EH (cell line): ENCODE measurements at places on chromosomes 6 and 20.
A peak's percentile ranks its signal among the peaks of the same experiment; 100 is the strongest.

DNA sequence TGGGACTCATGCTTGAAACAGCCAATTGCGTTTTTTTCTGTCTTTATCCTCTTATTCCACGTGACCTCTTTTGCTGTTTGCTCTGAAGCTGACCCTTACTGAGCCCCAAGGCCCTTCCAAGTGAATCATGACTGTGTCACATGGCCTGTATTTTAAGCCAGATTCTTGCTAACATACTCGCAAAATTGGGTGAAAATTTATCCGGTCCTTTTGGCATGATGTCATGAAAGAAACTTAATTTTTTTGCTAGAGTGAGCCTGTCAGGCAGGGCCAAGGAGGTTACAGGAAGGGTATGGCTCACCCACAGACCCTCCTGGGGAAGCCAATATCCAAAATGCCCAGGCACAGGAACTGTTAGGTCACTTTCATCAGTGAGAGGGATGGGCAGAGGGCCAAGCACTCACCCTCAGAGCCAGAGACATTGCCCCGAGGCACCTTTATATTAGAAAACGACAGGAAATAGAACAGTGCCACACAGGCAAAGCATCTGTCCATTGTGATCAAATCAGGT, 296.7 kb downstream of the CDH26 start:
- peak; percentile 88 for DNase-seq

GRCh38 chr20:59482351-59483187, 121.8 kb upstream of the PHACTR3 start:
- DNase-seq, result no peak

GRCh38 chr6:55833284-55833683, 42.1 kb downstream of the BMP5 start:
- DNase-seq, result no peak

DNA sequence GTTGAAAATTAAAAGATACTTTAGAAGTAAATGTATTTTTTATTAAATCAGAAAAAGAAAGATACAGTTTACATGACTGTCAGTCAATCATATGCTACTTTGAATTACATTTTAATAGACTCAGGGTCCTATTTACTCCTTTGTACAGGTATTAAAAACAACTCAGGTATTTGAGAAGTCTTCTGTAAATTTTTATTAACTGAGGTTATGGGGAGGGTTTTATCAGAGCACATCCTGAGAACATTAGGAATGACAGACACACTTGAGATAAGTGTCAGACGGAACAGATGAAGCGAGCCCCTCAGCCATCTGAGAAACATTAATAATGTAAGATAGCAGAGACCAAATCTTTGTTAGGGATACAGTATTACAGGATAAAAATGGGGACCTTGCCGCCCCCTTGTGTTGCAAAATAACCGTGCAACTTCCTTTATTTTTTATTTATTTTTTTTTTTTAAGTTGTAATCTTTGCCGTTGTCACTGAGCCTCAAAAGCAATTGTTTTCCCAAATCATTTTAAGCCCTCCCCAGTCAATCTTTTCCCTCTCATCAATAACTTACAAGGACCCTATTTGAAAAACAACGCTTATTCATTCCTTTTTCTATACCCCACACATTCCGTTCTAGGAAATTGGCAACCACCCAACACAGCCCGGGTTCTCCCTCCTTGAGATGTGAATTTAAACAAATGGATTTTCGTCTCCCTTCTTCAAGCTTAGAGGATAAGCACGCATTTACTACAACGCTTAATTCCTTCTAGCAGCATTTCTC, 126.7 kb downstream of the BCAS1 start:
- peak; percentile 54 for DNase-seq

DNA sequence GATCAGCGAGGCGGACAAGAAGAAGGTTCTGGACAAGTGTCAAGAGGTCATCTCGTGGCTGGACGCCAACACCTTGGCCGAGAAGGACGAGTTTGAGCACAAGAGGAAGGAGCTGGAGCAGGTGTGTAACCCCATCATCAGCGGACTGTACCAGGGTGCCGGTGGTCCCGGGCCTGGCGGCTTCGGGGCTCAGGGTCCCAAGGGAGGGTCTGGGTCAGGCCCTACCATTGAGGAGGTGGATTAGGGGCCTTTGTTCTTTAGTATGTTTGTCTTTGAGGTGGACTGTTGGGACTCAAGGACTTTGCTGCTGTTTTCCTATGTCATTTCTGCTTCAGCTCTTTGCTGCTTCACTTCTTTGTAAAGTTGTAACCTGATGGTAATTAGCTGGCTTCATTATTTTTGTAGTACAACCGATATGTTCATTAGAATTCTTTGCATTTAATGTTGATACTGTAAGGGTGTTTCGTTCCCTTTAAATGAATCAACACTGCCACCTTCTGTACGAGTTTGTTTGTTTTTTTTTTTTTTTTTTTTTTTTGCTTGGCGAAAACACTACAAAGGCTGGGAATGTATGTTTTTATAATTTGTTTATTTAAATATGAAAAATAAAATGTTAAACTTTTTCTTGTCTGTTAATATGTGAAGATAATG, 2.2 kb downstream of the HSPA1B start:
- DNase-seq, result peak; percentile 65

- DNase-seq, result no peak
These were observed at the start of gene PRL for GRCh38 chr6:22296936-22297335. Gene PRL (minus strand): TSS chr6:22297036. CDS start chr6:22296982, 54 bp downstream.

- peak; percentile 56 for DNase-seq
These were observed 1.8 kb upstream of the KCNQ5 start for GRCh38 chr6:72619883-72620696.

DNA sequence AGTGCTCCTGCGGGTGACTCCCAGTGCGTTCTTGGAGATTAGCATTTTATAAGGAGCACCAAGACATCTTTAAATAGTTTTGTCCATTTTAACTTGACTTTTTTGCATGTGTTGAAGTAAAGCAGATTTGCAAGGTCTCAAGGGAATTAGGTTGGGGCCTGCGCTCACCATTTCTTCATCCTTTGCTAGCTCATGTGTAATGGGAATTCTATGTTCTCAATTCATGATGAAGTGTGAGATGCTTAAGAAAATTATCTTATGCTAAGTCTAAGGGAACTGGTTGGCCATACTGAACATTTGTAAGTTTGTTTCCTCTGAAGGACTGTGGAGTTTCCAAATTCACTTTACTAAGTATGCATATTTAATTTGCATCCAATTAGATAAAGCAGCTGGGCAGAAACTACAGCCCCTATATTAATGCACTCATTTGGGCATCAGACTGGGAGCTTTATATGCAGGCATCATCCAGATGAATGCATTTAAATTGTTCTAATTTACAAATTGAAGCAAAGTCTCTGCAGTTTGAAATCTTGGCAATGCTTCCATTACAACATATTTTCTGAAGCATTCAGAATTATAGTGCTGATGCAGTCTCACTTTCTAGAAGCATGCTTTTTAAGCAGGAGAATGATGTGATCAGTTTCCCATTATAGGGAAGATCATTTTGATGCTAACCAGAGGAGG, 108.3 kb upstream of the AKAP12 start:
- no peak for DNase-seq
